PC-3 (cell line): ENCODE measurements at places on chromosomes 2 and 18. TPM values are rescaled to one million over a fixed set of nuclear protein-coding genes. Genes with fewer than 3 reads are reported as not detected.
A peak's percentile ranks its signal among the peaks of the same experiment; 100 is the strongest.

Gene AGXT
- total RNA-seq, result not detected in 2 replicates

Gene XDH
- total RNA-seq, result 0.06 and 0.91 TPM in 2 replicates

Gene PUM2
- 14.9 and 25.3 TPM in 2 replicates for total RNA-seq

DNA sequence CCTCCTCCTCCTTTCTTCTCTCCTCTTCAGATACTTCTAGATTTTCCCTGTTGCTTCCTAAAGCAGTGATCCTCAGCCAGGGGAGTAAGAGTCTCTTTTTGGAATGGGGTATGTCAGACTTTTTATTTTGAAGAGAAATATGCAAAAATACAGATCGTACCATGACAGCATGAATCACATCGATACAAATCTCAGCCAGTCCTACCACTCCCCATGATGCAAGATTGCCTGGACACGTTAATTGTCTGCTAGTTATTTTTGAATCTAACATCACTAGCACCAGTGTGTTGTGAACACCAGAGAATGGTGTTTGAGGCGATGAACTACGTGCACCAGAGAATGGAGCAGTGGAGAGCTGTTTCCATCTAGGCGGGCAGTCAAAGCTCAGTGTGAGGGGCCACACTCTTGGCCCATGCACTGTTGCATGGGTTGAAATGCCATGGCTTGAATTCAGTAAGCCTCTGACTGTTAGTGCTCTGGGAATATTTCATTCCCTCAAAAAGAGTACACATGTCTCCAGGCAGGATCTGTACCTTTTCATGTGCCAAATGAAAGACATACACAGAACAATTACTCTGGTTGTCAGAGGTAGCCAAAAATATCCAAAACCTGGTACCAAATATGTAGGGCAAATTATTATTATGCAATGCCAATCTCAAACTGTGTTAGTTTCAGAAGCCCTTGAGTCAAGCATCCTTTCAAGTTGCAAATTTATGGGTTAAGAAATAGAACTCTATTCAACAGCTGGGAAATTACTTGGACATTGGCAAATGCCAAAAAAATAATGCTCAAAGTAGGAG lies 46.3 kb upstream of the RALBP1 start:
- no peak for DNase-seq

DNA sequence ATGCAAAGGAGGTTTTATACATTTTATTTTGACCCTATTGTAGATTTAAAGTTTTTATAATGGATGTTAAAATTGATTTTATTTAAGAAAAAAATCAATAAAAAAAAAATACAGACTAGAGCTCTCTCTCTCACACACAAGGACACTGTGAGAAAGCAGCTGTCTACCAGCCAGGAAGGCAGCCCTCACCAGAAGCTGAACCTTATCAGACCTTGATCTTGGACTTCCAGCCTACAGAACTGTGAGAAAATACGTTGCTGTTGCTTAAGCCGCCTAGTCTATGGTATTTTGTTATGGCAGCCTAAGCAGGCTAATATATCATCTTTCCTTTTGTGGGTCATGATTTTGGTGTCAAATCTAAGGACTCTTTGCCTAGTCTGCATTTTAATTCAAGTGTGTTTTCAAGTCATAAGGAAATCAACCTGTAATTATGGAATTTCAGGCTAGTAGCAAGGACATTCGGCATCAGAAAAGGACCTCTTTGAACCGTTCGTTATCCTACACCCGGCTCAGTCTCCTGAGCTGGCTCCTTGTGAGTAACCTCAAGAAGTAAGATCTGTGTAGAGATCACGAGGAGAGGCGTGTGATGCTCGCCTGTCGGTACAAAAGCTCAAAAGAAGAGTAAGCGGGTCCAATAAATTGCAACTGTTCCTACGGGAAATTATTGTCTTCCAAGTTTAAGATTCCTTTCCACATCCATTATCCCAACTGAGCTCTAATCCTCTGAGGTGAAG lies 98.2 kb downstream of the PDCL3 start:
- DNase-seq, result no peak

GRCh38 chr2:165857876-165858275 lies 63.8 kb upstream of the GALNT3 start:
- no peak for DNase-seq

DNA sequence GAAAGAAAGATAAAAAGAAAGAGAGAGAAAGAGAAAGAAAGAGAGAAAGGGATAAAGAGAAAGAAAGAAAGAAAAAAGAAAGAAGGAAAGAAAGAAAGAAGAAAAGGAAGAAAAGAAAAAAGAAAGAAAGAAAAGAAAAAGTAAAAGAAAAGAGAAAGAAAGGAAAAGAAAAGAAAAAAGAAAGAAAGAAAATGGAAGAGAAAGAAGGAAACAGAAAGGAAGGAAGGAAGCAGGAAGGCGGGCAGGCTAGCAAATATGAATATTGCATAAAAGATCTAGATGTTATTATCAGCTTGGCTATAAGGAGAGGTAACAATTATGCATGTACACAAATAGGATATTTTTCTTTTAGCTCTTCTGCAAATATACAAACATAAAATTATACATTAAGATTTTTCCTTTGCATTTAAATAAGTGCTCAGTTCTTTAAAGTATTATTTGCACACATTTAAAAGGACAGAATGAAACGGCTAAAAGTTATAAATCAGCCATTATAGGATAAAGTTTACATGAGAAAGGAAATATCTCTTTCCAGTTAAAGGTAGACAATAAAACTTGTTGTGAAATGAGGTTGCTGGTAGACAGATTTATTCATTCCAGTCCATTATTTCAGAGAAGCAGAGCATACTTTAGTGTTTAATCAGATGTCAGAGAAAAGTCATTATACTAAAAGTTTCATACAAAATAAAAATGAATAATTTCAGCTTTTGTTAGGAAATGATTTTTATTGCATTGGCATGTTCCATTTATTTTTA lies 511.4 kb downstream of the KCNJ3 start:
- DNase-seq, result no peak

Gene NCOA1
- 7.5 and 8.2 TPM in 2 replicates for total RNA-seq

- no peak for DNase-seq
Measured at GRCh38 chr2:240917684-240918257, 11.6 kb downstream of the CROCC2 start.

Gene TMEM182
- total RNA-seq, result 4.5 and 6.5 TPM in 2 replicates

Gene MAPRE3
- 11.9 and 15.6 TPM in 2 replicates for total RNA-seq

Gene BIN1
- total RNA-seq, result 58.9 and 77.5 TPM in 2 replicates

- DNase-seq, result peak; percentile 80
Measured at GRCh38 chr18:25253136-25253535, 98.8 kb downstream of the ZNF521 start.

- DNase-seq, result no peak
Measured at GRCh38 chr18:46268671-46269070, 164.5 kb downstream of the HAUS1 start.

Gene CCDC74B
- total RNA-seq, result 8.6 and 9.8 TPM in 2 replicates

- DNase-seq, result no peak
Measured at GRCh38 chr2:41940745-41941063, 107.1 kb upstream of the PKDCC start.

Gene TTR
- not detected in 2 replicates for total RNA-seq

DNA sequence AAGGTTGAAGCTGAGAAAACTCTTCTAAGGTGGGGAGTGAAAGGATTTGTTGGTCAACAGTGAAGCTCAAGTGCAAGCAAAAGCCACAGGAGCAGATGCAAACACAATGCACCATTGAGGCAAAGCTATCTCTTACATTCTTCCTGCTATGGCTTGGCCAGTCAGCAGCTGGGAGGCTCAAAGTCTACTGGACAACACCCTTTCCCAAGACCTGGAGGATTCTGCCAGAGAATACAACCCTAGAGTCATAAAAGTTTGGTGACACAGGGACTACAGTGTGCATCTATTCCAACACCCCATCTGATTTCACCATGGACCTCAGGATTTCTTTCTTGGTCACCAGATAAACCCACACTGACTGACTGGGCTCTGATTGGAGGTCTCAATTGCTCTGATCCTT lies 342.0 kb downstream of the HRH4 start:
- no peak for DNase-seq

Gene ALPG
- 0.12 and 0.18 TPM in 2 replicates for total RNA-seq

- DNase-seq, result no peak
Measured at GRCh38 chr2:109055435-109055834, 66.4 kb upstream of the EDAR start.

Gene UGT1A3
- not detected in 2 replicates for total RNA-seq

DNA sequence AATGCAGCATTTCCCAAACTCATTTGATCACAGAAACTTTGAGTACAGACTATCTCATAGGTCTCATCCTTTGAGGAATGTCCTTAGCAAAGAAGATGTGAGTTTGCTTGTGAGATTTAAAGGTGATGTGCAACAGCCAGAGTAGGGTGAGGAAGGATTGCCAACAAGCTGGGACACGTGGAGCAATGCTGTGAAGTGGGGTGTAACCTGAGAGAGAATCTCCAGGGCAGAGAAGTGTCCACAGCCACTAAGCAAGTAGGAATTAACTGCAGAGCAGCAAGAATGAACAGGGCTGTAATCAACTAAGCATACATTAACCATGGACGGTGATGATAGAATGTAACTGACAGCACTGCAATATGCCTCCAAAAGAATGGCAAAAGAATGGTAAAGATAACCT lies 469.9 kb upstream of the NRP2 start:
- no peak for DNase-seq

Gene EPAS1
- total RNA-seq, result 43.2 and 77.0 TPM in 2 replicates

GRCh38 chr2:157404363-157404762 lies 39.5 kb downstream of the CYTIP start:
- DNase-seq, result peak; percentile 46

DNA sequence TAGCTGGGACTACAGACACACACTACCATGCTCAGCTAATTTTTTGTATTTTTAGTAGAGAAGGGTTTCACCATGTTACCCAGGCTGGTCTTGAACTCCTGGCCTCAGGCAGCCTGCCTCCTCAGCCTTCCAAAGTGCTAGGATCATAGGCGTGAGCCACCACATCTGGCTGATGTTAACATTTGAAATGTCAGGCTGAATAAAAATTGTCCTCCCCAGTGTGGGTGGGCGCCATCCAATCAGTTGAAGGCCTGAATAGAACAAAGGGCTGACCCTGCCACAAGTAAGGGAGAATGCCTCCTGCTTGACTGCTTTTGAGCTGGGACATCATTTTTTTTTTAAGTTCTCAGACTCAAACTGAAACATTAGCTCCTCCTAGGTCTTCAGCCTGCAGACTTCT lies 21.0 kb upstream of the RHOB start:
- DNase-seq, result no peak

Gene KIF5C
- total RNA-seq, result 4.0 and 7.3 TPM in 2 replicates

GRCh38 chr18:40346146-40346545 lies 1608.9 kb upstream of the PIK3C3 start:
- no peak for DNase-seq

- DNase-seq, result no peak
Measured at GRCh38 chr2:141038341-141038740, 1092.5 kb downstream of the LRP1B start.

GRCh38 chr18:26482569-26482968 lies 65.8 kb downstream of the KCTD1 start:
- DNase-seq, result peak; percentile 61

DNA sequence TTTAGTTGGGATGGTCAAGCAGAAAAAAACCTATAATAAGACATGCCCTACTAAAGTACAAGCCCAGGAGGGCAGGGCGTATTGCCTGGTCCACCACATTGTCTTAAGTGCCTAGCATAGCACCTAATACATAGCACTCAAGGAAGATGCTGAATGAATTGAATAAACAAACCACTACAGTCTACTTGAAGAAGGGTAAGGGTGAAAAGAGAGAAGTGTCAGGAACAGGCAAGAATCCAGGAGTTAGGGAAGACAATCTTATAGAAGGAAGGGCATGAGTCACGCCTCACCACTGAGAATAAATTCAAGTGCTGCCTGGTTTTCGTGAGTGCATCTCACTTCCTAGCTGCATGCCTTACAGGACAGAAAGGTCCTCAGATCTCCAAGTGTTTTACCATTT lies 13.9 kb downstream of the SLC19A3 start:
- peak; percentile 77 for DNase-seq

DNA sequence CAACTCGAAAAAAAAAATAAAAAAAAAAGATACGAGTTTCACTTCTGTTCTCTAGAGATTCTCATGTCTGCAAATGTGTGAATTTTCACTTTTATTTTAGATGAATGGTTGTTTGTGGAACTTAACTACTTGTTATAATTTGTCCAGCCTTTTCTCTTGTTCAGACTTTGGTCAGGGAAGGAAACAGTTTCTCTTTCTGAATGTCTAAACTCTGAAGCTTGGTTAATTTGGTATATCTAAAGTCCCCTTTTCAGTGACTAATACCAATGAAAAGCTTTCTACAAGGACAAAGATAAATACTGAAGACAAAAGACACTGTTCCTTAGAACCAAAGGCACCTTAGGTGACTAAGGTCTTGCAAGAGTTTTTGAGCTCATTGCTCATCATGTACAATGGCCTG lies 144.4 kb upstream of the PIEZO2 start:
- DNase-seq, result no peak
